KBM-7 (cell line): ENCODE measurements at places on chromosomes 4 and X.

DNA sequence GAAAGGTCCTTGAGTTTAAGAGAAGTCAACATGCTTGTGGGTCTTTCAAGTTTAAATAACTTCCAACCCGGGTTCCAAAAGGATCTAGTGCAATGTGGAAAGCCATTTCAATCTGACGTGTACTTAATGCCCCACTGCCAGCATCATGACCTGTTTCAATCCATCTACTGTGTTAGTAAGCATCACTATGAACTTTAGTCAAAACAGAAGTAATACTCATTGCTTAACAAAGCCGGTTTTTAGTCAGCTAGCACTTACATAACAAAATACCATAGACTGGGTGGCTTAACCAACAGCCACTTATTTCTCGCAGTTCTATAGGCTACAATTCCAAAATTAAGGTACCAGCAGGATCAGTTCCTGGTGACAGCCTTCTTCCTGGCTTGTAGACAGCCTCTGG is 677.5 kb downstream of the DMD start:
- DNase-seq = no peak

DNA sequence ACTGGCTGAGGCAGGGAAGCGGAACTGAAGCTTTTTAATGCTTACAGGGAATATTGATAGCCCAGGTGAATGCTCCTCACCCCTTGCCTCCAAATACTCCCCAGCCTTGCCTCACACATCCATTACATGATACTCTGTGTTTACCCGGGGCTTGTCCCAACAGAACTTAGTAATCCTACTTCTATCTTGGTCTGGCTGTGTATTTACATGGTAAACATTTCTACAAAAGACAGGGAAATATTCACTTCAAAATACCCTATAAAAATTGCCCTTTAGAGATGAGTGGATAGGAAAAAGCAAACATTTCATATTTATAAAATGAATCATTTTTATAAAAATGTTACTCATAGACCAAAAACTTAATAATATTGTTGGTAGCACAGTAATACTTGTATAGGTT is 120.1 kb downstream of the NHS start:
- DNase-seq = no peak

GRCh38 chrX:5976332-5976731 is 252.3 kb downstream of the NLGN4X start:
- DNase-seq = no peak

- DNase-seq = peak; percentile 33
Observed at GRCh38 chr4:48681856-48682255, 98.2 kb downstream of the FRYL start.

DNA sequence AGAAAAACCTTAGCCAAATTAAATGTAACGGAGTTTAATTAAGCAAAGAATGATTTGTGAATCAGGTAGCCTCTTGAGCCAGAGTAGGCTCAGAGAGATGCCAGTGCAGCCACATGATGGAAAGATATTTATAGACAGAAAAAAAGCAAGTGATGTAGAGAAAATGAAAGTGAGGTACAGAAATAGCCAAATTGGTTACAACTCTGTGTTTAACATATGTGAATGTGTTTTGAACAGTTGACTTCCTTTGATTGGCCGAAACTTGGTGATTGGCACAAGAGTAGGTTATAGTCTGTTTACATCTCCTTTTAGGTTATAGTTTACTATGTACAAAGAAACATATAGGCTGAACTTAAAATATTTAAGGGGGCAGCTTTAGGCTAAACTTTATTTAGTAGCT is 459.9 kb upstream of the BOD1L1 start:
- no peak for DNase-seq

DNA sequence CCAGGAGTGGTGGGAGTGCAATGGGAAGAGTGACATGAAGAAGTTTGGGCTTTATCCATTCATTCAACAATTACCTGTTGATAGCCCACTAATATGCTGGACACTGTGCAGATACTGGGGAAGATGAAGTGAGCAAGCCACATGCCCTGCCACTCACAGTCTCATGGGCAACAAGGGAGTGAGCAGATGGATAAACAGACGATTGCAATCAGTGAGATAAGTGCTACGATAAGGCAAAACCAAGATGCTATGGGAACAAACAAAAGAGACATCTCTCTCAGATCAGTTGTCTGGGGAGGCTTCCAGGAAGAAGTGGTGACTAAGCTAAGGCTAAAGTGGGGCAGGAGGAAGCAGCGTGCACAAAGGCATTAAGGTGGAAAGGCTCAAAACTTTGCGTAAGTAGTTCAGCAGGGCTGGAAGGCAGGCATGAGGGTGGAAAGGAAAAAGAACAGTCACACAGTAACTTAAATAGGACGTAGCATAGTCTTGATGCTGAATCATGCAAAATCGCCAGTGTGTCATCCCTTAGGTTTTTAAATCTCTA is 31.7 kb downstream of the GAB3 start:
- DNase-seq = peak; percentile 83

DNA sequence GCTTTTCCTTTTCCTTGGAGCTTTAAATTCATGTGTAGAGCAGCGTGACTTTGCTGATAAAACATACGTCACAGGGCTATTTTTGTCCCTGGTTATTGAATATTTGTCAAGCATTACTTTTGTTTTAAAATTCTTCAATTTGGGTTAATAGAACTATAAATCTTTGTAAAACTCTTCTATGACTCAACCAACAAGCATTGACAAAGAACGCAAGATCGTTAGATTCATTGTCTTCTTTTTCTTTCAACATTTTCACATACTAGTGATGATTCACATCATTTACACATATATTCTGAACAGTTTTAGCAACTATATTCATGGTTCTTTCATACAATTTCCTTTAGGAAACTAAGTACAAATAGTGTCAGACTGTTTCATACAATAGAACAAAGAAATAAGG is 72.0 kb upstream of the GPM6A start:
- DNase-seq = no peak

GRCh38 chrX:130057209-130057608 is 53.1 kb downstream of the ELF4 start:
- no peak for DNase-seq

GRCh38 chr4:185398618-185399017 is 2.0 kb downstream of the ANKRD37 start:
- DNase-seq = no peak

- no peak for DNase-seq
Observed at GRCh38 chrX:255923-256331, 25.3 kb upstream of the PLCXD1 start.

- no peak for DNase-seq
Observed at GRCh38 chr4:76293772-76294171, 12.8 kb upstream of the STBD1 start.

DNA sequence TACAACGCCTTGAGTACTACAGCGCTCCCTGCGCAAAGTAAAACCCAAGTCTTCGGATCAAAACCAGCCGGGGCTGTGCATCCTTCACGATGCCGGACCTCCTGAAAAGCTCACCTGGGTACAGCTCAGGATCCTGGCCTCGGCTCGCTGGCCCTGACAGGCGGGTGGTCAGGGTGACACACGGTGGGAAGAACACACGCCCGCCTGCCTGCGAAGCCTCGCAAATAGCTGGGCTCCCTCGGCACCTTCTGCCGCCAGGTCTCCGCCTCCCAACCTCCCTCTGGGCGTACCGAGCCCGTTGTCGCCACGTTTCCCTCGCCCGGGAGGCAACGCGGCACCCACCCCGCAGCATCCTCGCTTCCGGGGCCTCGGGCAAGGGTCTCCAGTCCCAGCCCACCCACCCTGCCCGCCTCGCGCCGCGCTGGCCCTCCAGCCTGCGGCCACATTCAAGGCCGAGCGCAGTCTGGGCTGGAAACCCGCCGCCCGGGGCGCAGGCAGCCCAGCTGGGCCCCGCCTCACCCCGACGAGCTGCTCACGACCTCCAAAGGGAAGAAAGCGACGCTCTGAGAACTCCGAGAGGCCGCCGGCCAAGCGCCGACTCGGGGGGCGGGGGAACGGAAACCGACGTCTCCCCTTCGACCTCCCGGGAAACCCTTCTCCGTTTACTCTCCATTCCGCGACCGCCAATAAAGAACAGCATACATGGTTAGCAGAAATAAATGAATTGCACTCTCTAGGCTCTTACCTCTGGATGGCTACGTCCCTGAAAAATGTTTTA is 511 bp downstream of the PPM1K start:
- no peak for DNase-seq

- no peak for DNase-seq
Observed at GRCh38 chrX:31124536-31124935, 52.7 kb upstream of the FTHL17 start.

DNA sequence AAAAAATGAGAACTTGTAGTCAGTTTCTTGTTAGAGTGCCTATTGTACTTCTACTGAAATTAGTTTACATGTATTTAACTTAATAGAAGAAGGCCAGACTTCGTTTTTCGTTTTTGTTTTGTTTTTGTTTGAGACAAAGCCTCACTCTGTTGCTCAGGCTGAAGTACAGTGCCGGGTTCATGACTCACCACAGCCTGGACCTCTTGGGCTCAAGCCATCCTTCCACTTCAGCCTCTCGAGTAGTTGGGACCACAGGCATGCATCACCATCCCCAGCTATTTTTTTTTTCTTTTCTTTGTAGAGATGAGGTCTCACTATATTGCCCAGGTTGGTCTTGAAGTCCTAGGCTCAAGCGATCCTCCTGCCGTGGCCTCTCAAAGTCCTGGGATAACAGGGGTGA is 793.9 kb downstream of the ADGRL3 start:
- no peak for DNase-seq

GRCh38 chrX:122055460-122055859 is 1008.0 kb downstream of the GLUD2 start:
- no peak for DNase-seq

DNA sequence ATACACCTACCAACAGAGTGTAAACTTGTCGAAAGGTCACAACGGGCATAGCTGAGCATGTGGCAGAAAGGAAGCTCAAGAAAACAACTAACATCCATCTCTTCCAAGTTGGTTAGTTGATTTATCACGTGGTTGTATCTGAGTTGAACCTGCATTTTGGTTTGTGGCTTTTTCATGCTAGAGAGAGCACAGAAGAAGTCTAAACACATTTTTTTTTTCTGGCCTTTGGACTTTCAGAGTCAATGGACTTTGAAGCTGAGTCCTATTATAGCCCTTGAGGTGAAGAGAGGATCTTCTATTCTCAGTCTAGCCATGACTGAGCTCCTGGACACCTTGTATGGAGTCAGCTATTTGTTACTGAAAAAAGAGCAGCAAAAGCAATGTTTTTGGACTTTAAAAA is 150.6 kb upstream of the TRPC5 start:
- DNase-seq = no peak

GRCh38 chr4:55635741-55636655 is at the start of gene NMU:
TSS of gene NMU (minus strand) at chr4:55636298. CDS start at chr4:55636192, 106 bp downstream.
- peak; percentile 42 for DNase-seq

GRCh38 chrX:8364369-8365141 is 100.1 kb upstream of the VCX3B start:
- DNase-seq = peak; percentile 51

- DNase-seq = no peak
Observed at GRCh38 chr4:3382251-3382650, 59.5 kb upstream of the HGFAC start.

DNA sequence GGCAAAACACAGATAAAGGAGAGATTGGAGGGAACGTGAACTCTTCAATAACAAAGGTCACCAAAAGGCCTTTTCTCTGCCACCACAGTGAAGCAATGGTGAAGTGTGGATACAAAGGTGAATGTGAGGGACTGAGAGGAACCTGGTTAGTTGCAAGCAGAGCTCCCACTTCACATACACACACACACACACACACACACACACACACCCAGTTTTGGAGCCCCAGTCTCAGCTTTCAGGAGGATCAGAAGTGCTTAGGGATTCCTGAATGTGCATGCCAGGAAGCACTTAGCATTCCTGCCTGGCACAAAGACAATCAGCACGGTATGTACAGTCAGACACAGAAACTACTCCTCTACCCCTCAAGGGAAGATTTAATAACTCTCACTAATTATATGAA is 71.5 kb downstream of the ARHGEF9 start:
- DNase-seq = no peak
